Stimulated activated CD8-positive, alpha-beta memory T cell treated with anti-CD3 and anti-CD28 coated beads, Interleukin-4, amount 100 ng/mL, for 1 hour (primary cell): ENCODE measurements at places on chromosomes 5 and 9.

DNA sequence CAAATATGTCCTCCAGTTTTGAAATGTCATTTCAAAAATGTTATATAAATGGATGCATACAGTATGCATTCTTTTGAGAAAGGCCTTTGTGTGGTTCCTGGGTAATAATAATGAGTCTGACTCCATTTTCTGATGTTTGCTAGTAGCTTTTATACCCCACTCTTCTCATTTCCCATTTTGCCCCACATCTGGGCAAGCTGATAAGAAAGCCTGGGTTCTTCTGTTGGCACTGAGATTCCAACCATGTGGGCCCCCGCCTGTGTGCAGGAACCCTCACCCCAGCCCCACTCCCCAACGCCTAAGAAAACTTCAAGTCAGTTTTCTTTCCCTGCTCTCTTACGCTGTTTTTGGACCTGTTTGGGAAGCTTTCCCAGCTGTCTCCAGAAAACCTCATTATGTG is 89.4 kb downstream of the SNX18 start:
- no peak for DNase-seq

GRCh38 chr5:174455301-174455700 is 269.1 kb upstream of the MSX2 start:
- no peak for DNase-seq

DNA sequence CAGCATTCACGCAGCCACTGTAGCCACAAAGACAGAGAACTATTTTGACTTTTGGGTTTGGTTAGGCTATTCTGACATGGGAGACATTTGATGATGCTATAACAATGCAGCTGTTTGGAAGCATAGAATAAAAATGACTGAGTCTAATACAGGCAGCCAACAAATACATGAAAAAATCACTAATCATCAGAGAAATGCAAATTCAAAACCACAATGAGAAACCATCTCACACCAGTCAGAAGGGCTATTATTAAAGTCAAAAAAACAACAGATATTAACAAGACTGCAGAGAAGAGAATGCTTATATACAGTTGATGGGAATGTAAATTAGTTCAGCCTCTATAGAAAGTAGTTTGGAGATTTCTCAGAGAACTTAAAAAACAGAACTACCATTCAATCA is 107.1 kb upstream of the POC5 start:
- DNase-seq: no peak

GRCh38 chr9:130150779-130151382 is 21.3 kb upstream of the NCS1 start:
- DNase-seq: no peak

DNA sequence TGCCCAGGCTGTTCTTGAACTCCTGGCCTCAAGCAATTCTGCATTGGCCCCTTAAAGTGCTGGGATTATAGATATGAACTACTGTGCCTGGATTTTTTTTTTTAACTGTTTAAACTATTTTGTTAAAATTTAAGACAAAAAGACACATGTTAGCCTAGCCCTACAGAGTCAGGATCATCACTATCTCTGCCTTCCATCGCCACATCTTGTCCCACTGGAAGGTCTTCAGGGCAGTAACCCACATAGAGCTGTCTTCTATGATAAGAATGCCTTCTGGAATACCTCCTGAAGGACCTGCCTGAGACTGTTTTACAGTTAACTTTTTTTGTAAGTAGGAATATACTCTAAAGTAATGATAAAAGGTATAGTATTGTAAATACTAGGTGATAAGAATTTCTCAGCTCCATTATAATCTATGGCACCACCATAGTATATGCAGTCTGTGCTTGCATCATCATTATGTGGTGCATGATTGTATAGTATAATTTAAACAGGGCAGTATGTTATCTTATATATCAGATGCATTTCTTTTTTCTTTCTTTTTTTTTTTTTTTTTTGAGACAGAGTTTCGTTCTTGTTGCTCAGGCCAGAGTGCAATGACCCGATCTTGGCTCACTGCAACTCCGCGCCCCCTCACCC is 52.7 kb downstream of the DENND4C start:
- DNase-seq: no peak

DNA sequence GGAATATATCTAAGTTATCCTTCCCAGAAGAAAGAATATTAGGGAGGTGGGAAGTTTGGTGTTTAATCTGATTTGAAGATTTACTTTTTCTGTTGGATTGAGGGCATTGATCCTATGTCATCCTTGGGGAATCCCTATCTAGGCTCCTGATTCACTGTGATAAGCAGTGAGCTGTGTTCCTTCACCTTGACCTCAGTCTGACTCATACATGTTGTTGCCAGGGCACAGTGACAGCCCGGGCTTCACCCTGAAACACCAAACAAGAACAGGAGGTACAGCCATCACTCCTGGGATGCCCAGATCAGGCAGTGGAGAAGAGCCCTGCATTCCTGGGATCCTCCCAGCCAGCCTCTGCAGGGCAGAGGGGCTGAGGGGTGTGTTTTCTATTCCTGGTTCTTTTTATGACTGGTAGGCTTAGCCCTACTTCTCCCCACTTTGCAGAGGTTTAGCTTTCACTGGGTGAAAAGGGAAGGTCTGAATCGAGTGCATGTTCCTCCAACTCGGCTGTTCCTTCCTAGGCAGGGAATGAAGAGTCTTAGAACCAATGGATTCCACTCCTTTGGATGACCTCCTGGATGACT is 3.1 kb upstream of the FAM53C start:
- DNase-seq: no peak

- DNase-seq: no peak
These were observed 94.3 kb upstream of the EQTN start for GRCh38 chr9:27391040-27391895.

DNA sequence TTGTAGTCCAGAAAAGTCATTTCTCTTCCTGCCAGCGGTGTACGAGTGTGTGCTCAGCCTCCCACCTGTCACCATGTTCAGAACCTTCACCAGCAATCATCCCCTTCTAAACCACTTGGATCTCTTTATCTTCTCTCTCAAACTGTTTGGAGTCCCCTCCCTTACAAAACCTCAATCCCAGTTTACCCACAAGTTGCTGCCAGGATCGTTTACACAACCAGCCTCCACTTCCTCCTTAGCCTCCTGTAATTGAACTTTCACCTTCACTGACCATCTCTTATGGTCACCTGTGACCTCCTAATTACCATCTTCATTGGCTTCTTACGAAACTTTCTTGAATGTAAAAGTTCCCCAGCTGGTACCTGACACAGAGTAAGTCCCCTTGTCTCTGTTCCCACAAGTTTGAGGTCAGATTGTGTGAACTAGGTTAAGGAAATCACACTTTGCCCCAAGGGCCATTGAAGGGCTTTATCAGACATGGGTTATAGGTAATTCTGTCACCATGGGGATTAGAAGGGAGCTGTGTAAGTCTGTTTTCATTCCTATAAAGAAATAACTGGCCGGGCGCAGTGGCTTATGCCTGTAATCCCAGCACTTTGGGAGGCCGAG is 20.0 kb downstream of the RNF44 start:
- no peak for DNase-seq

GRCh38 chr9:23850690-23851629 is 24.9 kb upstream of the ELAVL2 start:
- no peak for DNase-seq

DNA sequence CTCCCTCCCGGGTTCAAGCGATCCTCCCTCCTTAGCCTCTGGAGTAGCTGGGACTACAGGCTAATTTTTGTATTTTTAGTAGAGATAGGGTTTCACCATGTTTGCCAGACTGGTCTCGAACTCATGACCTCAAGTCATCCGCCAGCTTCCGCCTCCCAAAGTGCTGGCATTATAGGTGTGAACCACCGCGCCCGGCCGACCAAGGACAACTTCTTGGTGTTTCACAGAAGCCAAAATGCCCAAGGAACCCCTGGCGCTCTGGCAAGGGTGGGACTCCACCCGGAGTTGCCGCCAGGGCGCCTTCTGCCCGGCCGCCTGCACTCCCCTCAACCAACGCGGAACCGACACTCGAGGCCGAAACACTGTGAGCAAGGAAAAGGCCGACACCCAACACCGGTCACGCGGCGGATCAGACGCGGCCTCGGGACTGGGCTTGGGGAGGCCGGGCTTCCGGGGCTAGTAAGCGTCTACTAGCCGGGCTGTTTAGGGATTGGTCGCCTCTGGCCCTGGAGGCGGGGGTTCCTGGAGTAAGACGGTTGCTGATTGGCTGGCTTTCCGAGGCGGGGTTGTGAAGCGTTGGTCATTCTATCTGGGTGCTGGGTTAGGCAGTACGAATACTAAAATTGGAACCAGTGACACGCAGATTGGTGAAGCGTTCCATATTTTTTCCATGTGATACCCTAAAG is 7.7 kb upstream of the CFAP157 start:
- DNase-seq: peak; percentile 73

GRCh38 chr5:136482206-136482605 is 116.9 kb upstream of the TRPC7 start:
- no peak for DNase-seq

DNA sequence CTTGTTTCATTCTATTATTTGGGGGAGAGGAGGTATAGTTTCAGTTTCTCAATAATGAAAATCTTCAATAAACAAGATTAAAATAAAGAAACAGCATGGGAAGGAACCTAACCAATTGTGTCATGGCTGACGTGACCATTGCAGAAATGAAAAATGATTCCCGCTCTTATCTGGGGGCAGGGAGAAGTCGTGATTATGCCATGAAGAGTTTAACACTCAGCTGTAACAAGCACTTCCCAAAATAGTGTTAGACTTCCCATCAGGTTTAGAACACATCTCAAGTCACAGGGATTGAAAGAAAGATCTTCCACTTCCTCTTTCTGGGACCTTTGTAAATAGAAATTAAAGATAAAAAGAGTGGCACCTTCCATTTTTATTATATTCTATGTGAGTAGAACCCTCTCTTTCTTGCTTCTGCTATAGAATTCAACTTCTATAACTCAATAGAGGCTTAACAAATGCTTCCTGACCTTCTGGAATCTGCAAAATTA is 122.2 kb downstream of the TRPM6 start:
- no peak for DNase-seq

DNA sequence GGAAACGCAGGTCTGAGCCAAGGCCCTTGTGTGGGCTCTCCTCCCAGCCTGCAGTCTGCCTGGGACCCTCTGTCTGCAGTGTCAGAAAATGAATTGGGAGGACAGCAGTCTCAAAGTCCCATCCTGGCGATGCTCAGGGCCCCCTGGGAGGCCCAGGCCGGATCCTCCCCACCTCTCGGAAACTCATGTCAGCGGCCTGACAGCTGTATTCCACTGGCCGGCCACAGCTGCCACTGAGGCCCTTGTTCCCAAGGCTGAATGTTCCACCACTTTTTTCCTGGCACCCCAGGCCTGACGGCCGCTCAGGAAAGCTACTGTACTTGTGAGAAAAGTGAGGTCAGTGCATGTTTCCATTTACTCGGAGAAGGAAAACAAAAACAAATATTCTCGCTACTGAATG is 180.0 kb downstream of the FGF18 start:
- no peak for DNase-seq

DNA sequence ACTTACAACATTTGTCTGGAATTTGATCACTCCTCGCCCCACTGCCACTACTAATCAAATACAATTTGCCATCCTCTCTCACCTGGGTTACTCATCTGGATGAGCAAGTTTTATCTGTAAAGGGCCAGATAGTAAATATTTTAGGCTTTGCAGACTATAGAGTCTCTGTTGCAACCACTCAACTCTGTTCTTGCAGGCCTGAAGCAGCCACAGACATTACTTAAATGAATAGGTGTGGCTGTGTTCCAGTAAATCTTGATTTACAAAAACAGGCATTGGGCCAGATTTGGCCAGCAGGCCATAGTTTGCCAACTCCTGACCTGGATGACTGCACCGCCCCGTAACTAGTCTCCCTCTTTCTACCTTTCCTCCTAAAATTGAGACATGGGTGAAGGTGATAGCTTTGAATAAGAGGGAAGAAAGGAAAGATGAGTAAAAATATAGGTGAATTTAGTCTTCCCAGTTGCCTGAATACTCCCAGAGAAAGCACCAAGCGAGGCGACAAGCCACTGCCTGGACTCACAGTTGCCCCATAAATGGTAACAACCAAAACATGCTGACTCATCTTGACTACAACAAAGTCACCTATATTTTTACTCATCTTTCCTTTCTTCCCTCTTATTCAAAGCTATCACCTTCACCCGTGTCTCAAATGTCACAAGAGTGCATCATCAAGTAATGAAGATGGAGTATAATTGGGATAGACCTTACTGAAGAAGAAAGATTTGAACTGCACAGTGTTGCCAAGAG is 32.5 kb upstream of the SCAMP1 start:
- no peak for DNase-seq

GRCh38 chr5:14490309-14490711 is 91.3 kb upstream of the OTULINL start:
- no peak for DNase-seq

DNA sequence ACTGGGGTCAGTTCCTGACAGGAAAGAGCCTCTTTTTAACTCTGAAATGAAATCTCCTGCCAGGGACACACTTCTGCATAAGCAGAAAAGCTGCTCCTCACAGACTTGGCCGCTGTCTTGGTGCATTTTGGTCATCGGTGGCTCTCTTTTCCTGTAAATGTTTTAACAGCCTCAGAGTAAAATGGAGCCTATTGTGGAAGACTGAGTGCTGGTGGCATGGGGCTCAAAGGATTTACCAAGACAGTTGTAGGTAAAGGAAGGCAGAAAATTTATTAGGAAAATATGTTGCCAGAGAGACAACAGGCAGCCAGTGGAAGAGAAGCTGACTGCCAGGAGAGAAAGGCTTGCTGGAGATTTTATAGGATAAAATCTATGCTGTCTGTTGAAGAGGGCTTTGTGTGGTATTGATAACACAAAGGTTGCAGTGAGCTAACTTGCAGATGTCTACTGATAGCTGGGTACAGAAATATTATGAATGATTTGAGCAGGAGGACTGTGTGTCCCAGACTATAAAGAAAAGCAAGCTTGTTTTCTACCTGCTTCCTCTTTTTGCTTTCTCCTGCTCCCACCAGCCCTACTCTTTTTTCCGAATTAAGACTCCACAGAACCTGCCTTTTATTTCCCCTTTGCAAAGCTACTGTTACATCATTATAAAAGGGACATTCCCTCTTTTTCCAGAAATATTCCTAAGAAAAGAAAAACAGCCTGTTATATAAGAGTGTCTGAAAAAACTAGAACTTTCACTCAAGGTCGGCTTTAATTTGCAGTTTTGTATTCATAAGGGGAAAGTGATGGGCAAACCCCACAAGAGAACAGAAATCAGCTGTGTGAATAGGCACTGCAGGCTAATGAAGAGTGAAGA is 27.9 kb upstream of the IFNA14 start:
- no peak for DNase-seq

GRCh38 chr9:36399980-36400331 is at the start of gene RNF38:
TSS of gene RNF38 (minus strand) at chr9:36400269. CDS start at chr9:36400108, 161 bp downstream.
- DNase-seq: no peak

DNA sequence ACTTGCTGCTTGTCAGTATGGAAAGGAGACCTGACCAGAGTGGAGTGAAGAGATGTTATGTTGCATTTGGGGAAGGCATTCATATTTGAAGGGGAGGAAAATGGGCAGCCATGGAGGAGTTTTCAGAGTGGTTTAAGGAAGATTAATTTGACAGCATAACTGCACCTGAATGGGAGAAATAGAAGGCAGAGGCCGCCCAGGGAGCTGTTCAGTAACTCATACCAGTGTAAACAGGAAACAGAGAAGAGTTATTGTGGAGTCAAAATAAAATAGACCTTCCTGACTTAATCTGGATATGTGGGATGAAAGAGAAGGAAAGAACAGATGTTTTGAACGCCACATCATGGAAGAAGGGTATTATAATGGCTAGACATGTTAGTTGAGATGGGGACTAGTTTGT is 13.4 kb downstream of the SLC44A1 start:
- no peak for DNase-seq

- no peak for DNase-seq
These were observed 522.3 kb downstream of the MAT2B start for GRCh38 chr5:164027738-164028137.

- DNase-seq: no peak
These were observed 105.8 kb upstream of the PPP1R26 start for GRCh38 chr9:135373820-135374219.

- DNase-seq: no peak
These were observed 7.9 kb upstream of the NDUFS4 start for GRCh38 chr5:53552561-53552960.
